ENCODE measurements at places on chromosomes 2 and 18.

GRCh38 chr2:39705638-39706037 lies 39.9 kb downstream of the TMEM178A start:
- no peak for DNase-seq

GRCh38 chr18:44730803-44731529 lies 50.3 kb downstream of the SETBP1 start:
- DNase-seq, result no peak

DNA sequence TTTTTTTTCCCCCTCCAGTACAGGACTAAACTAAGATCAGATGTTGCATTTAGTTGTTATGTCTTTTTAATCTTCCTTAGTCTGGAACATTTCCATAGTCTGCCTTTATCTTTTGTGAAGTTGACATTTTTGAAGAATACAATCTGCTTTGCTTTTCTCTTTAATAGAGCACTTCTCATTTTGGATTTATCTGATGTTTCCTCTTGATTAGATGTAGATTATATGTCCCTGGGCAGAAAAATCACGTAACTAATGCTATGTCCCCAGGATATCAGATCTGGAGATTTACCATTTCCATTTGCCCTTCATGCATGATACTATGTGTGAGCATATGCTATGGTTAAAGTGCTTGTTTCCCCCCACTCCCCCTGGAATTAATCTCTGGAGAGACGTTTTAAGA lies 6.2 kb downstream of the ZNF638 start:
- no peak for DNase-seq

- no peak for DNase-seq
Measured at GRCh38 chr2:47520825-47521665, 118.1 kb downstream of the MSH2 start.

- no peak for DNase-seq
Measured at GRCh38 chr2:235051436-235052260, 99.8 kb downstream of the SH3BP4 start.

DNA sequence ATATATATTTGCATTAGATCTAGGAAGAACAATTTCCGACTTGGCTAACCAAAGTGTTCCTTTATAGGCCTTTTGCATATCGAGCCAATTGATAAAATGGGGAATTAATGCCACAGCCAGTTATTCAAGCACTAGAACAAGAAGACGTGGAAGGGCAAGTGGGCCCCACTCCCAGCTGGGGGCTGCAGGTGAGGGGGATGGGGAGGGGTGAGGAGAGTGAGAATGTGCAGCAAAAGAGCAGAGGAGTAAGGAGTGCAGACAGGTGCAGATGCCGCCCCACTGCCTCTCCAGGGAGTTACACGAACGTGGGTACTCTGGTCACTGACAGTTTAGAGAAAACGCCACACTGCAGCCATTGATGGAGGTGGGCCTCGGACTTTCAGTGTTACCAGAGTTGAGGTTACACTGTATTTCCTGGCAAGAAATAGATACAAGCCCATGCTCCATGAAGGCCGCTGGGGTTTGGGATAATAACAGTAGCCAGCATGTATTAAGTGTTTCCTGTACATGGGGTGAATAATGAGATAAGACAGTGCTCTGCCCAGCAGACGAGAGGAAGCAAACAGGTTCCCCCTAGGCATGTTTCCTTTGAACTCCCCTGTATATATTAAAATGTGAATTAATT lies 40.9 kb downstream of the GORASP2 start:
- DNase-seq, result no peak

DNA sequence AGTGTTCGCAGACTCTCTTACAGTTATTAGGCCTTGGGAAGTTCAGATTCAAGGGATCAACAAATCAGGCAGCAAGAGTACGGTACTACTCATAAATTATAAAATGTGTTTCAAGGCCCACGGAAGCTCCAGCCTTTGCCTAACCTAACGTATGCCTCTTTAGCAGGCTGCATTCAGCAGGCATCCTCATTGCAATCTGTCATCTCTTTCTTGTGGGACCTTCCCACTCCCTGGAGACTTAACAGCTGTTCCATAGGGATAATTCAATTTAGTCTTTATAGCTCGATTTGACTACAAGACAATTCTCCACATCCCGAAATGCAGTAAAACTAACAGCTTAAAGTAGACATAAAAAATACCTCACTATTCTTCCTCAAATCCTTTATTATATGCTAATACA lies 453.7 kb downstream of the CNTNAP5 start:
- no peak for DNase-seq

DNA sequence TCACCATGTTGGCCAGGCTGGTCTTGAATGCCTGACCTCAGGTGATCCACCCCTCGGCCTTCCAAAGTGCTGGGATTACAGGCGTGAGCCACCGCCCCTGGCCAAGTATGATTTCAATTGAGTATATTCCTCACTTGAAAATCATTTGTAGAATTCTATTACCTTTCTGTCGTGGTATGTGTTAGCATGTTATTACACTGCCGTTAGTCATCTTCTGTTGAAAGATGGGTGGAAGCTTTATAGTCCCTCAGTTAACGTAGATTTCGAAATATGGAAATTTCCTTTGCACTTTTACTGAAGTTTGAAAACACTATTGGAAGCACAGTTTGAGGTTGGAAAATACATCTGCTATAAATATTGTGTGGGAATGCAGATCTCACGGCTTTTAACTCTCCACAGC lies 14.7 kb downstream of the NIFK start:
- no peak for DNase-seq

DNA sequence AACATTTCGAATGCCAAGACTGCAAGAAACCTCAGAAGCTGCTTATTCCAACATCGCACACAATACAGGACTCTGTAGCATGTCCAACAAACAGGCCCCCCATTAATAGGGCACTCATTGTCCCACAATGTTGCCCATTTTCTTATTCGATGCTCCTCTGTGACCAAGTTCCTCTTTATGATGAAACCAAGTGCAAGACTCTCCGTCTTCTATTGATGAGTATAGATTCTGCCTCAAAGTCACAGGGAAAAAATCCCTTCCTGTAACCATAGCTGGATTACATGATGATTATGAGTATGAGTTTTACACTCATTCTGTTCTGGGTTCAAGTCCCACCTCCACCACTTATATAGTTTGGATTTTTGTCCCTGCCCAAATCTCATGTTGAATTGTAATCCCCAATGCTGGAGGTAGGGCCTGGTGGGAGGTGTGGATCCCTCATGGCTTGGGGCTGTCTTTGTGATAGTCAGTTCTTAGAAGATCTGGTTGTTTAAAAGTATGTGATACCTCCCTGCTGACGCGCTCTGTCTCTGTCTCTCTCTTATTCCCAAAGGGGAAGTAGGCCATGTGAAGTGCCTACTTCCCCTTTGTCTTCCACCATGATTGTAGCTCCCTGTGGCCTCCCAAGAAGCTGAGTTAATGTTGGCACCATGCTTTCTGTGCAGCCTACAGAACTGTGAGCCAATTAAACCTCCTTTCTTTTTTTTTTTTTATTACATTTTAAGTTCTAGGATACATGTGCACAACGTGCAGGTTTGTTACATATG lies 148.7 kb downstream of the OSR1 start:
- no peak for DNase-seq

DNA sequence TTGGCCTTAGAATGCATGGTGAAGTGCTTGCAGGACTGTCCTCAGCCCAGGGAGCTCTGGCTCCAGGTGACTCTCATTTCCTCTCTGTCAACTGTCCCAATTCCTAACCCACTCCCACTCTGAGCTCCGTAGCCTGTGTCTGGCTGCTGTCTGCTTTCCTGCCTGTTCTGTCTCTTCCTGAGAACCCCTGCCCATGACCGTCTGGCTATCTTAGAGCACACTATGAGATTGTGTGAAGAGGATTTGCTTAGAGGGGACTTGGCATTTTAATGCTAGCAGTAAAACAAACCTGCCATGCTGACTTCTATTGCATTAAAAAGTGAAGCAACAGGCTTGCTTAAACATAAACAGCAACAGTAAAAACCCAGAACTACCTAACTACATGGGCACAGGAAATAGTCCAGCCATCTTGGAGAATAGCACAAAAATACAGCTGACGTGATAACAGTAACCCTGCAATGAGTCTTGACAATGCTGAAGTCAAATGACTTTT lies 234.7 kb downstream of the PRKCE start:
- no peak for DNase-seq

DNA sequence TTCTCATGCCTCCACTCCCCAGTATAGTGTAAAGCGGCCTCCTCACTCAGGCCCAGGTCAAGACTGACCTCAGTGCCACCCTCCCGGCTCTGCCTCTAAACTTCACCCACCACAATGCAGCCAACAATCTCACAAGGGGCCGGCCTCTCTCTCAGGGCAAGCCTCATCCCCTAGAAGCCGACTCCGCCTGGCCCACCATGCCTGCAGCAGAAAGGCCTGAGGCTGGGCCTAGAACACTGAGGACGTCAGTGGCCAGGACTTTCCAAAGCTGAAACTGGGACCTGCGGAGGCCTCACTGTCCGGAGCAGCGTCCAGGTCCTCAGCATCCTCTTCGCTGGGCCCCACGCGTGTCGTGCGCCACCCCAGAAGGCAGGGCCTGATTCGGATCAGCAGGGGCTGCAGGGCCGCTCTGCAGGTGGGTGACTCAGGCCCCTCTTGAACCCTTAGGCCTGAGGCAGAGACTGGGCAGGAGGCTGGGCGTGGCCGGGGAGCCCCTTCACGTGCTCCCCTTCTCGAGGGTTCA lies 52.9 kb downstream of the PKDCC start:
- DNase-seq, result no peak

DNA sequence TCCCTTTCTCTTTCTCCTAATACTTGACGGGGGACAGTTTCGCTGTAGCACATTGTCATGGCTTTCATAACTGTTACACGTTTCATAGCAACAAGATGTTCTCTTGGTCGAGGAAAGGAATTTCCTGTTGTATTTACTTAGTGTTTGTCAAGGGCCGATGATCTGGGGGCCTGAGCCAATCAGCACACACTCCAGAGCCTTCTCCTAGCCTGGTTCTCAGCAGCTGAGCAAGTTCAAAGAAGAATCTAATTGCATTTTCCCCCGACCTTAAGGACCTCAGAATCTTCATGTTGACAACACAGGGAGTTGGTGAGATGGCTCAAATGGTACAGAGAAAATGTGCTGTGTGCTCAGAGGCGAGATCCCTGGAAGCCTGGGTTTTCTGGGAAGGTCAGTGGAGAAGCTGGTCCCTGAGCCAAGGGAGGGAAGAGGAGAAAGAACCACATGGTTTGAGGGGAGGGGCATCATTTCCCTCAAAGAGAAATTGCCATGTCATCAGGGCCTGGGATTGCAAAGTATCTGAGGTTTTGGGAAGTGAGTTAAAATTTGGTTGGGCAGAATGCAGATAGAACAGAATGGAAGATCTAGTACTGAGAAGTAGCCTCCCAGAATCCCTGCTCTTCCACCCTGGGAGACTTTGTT lies 76.9 kb upstream of the AGAP1 start:
- DNase-seq, result no peak

GRCh38 chr2:204989877-204990276 lies 444.6 kb downstream of the PARD3B start:
- no peak for DNase-seq

DNA sequence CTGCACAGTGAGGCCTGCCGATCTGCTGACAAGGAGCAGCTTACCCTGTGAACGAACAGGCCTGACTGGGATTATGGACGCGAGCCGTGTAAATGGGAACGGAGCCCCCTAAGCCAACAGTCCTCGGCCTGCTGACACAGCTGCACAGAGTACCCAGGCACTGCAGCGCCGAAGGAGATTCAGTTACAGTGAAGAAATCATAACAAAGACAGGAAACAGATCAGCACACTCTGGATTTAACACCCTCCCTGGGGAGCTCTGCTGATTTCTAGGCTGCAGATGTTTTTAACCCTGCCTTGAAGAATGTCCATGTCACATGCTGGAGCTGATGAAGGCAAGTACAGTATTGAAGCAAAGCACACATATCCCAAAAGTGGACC lies 43.4 kb downstream of the COLEC12 start:
- DNase-seq, result no peak

DNA sequence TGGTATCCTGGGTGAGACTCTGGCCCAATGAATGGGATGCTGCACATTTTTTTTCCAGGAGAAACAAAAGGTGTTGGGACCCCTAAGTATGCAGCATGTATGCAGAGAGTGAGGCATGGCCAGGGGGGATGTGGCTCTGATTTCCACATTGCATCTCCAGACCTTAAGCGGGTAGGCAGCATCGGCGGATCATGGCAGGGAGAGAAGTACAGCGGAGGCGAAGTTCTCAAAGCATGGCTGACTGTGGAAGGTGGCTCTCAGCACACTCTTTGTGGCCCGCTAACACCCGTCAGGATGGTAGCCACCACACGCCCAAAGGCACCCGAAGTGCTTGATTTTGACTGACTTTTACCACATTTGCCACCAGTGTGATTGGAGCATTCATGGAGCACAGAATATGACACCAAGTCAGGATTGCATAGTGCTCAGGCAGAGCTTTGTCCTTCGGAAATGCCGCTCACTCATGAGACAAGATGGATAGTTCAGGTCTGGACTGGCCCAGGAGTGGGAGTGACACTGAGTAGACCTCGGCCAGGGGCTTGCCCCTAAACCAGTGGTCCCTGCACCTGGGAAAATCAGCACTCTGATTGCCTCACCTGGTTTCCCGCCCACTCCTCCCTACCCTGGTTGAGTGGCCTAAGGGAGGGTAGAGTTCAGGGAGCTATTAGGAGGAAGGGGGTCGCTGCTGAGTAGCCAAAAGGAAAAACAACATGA lies 14.2 kb downstream of the INPP4A start:
- no peak for DNase-seq

DNA sequence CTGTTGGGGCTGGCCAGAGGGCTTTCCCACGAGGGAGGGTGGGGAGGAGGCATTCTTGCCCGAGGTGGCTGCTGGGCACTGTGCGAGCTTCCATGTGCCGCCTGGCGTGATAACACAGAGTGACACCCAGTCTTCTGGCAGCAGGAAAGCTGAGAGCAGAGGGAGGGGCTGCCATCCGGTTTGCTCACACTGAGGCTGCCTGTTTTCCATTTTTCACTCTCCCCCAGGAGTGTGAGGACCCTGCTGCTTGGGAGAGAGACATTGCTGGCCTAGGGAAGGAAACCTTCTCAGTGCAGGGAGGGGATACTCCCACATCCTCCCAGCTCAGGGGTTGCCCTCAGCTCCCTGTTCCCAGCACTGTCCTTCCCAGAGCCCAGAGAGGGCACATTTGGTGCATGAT lies 73.1 kb downstream of the INHBB start:
- DNase-seq, result no peak

- no peak for DNase-seq
Measured at GRCh38 chr2:192190474-192190873, 4.3 kb downstream of the TMEFF2 start.

GRCh38 chr2:145975406-145975805 lies 1455.5 kb upstream of the ZEB2 start:
- no peak for DNase-seq

- no peak for DNase-seq
Measured at GRCh38 chr2:173415431-173416381, 61.0 kb downstream of the CDCA7 start.

Measured in anterior cingulate cortex (tissue), 58 donors.